ENCODE measurements at places on chromosomes 7 and 10.

GRCh38 chr10:56449770-56450169, 88.7 kb upstream of the ZWINT start:
- DNase-seq = no peak

GRCh38 chr10:111076682-111077478, at the start of gene ADRA2A:
Gene ADRA2A (plus strand): TSS chr10:111077029. CDS start chr10:111077997, 968 bp downstream.
- peak; percentile 66 for DNase-seq

GRCh38 chr10:88911116-88911515, 31.1 kb downstream of the STAMBPL1 start:
- DNase-seq = no peak

- DNase-seq = no peak
Observed at GRCh38 chr10:77157248-77158019, 480.2 kb downstream of the KCNMA1 start.

- no peak for DNase-seq
Observed at GRCh38 chr7:91434836-91435235, 170.6 kb downstream of the FZD1 start.

GRCh38 chr10:130354573-130354954, 218.4 kb downstream of the GLRX3 start:
- no peak for DNase-seq

DNA sequence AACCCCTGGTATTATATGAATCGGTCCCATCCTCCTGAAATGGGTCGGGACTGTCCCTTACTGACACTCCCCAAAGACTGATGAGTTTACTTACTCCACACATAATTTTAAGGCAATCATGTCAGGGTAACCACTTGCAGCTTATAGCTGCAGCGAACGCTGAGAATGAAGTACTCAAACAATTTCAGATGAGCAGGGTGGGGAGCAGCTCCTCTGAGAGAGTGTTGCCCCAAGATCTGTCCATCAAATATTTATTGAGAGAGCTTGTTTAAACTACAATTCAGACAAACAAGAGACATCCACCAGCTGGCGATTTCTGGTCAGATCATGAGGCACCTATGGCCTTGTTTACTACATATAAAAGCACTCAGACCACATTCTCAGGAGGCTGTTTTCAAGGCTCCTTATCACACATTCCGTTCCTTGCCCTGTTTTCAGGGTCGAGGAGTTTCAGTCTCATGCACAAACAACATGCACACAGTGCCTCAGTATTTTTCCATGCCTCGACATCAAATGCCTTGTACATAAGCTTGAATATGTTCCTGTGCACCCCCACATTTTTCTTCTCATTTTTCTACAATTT, 80.1 kb downstream of the THSD7A start:
- no peak for DNase-seq

GRCh38 chr7:78587443-78588044, 789.0 kb downstream of the PHTF2 start:
- no peak for DNase-seq
